Activated CD8-positive, alpha-beta T cell treated with anti-CD3 and anti-CD28 coated beads for 36 hours (primary cell): ENCODE measurements at places on chromosomes 1 and 21. TPM values are rescaled to one million over a fixed set of nuclear protein-coding genes. Genes with fewer than 3 reads are reported as not detected.

The ADCY10 gene
- 0.05 TPM for total RNA-seq

DNA sequence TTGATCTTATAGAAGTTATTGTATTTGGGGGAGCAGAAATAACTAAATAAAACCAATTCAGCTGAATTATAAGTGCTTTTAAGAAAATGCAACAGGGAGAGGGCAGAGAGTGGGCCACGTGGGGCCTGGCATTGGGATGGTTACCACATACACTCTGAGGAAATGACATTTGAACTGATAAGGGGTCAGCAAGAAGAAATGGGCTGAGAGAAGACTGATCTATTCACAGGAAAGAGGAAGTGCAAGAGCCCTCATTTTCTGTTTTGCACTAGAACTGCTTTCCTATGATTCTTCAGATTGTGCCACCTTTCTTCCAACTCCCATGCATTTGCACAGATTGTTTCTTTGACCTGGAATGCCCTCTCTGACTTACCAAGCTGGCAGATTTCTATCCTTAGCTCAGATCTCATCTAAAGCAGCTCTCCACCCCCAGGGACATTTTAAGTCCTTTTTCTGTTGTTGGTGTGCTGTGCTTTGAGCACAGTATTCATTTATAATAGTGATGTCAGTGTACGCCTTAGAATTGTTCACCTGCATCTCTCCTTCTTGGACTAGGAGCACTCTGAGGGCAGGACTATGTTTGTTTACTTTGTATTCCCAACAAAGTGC, 115.9 kb downstream of the FGGY start:
- no peak for DNase-seq

- no peak for DNase-seq
These were observed 648 bp upstream of the DR1 start for GRCh38 chr1:93344886-93345632.

The A3GALT2 gene
- total RNA-seq = not detected

- no peak for DNase-seq
These were observed 21.5 kb downstream of the MAP3K7CL start for GRCh38 chr21:29151931-29152330.

The DNALI1 gene
- not detected for total RNA-seq

GRCh38 chr1:224534731-224535130, 81.4 kb upstream of the CNIH3 start:
- no peak for DNase-seq

The EFNA3 gene
- total RNA-seq = 8.6 TPM

DNA sequence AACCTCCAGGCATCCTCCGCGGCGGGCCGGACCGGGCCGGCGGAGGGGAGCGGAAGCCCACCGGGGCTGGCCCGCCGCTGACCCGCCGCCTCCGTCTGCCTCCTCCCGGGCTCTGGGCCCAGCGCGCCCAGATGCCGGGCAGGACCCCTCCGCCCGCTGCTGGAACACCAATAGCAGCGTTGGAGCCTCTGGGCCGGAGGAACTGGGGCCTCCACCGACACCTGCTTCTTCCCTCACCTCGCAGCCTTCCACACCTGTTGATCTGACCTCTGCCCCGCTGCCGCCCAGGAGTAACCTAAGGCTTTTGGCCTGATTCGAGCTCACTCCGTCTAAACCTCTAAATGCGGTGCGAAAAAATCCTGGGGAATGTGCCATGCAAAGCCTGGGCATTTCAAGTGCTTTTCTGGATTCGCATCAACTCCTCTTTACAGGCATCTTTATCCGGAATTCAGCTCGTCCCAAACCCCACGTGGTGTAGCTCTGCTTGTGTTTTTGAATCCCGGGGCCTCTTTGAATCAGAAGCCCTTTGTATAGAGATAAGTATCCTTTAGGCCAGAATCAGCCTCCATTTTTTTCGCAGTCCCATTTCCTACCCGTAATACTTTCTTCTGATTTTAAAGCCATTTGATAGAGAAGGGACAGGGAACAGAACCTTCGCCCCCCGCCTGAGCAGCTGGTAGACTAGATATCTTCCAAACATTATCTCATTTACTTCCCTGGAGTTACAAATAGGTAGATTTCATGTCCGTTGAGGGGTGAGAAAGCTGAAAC, 680 bp upstream of the CNN3 start:
- DNase-seq = peak; percentile 10

DNA sequence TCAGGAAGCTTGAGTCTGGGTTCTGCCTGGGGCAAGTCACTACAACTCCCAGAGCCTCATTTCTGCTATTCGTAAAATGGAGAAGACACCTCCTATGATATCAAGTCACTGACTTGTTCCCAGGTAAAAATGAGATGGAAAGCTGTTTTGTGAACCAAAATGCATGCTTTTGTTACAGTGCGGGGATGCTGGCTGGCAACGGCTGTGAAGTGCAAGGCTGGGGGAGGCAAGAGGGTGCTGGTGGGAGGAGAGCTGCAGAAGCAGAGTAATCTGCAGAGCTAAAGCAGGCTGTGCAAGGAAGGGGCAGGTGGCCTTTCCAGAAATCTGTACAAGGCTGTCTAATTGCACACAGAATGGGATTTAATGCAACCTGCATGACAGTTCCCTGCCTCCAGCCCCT, 150.9 kb downstream of the CNIH3 start:
- DNase-seq = no peak

GRCh38 chr1:151980287-151981177, 13.1 kb downstream of the S100A10 start:
- DNase-seq = no peak

The ITGB3BP gene
- total RNA-seq = 86.6 TPM

The AMY1C gene
- not detected for total RNA-seq

GRCh38 chr1:171110621-171111326, 20.1 kb downstream of the FMO3 start:
- DNase-seq = no peak

The FCRL6 gene
- total RNA-seq = not detected

DNA sequence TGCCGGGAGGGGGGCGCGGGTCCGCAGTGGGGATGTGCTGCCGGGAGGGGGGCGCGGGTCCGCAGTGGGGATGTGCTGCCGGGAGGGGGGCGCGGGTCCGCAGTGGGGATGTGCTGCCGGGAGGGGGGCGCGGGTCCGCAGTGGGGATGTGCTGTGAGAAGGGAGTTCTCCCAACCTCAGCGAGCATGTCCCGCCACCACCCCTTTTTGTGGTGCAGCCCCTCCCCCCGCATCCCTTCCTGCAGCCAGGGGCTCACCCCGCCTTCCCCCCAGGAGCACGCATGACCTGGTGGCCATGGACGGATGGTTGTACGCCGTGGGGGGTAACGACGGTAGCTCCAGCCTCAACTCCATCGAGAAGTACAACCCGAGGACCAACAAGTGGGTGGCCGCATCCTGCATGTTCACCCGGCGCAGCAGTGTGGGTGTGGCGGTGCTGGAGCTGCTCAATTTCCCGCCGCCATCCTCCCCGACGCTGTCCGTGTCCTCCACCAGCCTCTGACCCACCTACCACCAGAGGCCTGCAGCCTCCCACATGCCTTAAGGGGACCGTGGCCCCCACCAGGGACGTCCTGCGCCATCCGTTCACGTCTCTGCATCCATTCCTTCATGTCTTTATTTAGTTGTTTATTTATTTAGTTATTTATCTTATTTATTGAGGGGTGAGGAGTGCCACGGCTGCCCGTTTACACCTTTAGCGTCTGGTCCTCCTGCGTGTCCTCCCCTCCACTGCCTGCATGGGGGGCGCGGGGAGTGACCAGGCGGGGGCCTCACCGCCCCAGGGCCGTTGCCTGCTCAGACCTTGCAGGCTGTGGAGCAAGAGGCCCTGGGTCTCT, 1.4 kb upstream of the PLEKHN1 start:
- no peak for DNase-seq

GRCh38 chr1:35345439-35345981, 77.0 kb downstream of the ZMYM4 start:
- DNase-seq = no peak

DNA sequence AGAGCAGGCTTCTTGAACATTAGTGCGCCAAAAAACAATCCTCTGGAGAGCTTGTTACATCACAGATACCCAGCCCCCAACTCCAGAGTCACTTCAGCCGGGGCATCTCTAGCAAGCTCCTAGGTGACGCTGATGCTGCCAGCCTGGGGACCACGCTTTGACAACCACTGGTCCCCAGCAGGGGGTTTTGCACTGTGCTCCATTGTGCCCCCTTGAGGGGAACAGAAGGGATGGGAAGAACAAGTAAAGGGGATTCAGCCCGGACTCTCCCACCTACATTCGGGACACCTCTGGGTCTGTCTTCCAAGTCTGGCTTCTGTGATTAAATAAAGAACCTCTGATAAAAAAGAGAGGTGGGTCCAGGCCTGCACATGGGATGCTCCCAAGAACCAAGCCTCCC, 60.4 kb downstream of the ATP5PO start:
- no peak for DNase-seq

DNA sequence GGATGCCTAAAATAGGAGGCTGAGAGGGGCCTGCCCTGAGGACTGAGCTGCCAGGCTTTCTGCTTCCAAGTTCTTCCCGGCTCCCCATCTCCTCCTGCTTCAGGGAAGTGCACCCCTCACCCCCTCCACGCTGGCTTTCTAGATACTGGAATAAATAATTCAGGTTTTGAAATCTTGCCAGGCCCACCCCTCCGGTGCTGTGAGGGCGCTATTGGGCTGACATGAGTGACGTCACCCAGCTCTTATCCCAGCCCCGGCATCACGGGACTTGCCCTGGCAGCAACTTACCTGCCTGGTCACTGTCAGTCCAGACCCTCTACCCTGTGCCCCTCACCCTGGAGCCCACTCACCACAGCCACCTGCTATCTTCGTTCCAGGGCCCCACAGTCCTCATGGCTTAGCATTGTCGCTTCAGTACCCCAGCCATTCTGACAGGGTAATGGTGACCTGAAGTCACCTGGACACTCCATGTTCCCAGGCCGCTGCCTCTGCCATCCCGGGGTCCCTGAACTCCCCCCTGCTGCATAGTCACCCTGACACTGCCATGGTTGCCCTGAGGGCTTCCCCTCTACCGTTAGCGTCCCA, 819 bp upstream of the GPR3 start:
- peak; percentile 57 for DNase-seq

GRCh38 chr1:210313921-210314320, 14.8 kb upstream of the HHAT start:
- no peak for DNase-seq

The IGSF5 gene
- not detected for total RNA-seq

GRCh38 chr1:39266792-39267191, 62.3 kb downstream of the MACF1 start:
- DNase-seq = no peak

DNA sequence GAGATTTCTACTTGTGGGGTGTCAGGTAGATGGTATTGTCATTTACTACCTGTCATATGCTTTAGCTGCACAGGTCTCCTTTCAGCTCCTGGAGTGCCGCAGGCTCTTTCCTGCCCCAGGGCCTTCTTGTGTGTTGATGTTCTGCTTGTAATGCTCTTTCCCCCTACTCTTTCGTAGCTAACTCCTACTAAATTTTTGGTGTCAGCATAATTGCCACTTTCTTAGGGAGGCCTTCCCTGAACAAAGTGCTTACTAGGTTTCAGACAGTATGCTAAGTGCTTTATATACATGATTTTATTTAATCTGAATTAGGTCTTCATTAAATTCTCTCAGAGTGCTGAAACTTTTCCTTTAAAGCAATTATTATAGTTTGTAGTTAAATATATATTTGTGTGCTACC, 4.8 kb upstream of the THEM4 start:
- no peak for DNase-seq

GRCh38 chr1:227546059-227546458, 17.3 kb upstream of the ZNF678 start:
- DNase-seq = no peak

The SCYL3 gene
- total RNA-seq = 8.4 TPM

DNA sequence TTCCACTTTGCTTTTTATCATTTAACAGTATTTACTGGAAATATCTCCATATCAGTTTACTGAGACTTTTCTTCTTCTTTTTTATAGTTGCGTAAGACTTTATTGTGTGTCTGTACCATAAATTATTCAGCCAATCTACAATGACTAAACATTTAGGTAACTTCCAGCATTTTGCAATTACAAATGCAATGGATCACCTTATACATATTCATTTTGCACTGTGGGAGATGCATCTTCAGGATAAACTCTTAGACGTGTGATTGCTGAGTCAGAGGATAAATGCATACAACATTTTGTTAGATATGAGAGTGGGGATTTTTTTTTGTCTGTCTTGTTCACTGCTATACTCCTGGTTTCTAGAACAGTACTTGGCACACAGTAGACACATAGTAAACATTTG, 95.7 kb upstream of the GCLM start:
- no peak for DNase-seq

The LRRIQ3 gene
- 1.1 TPM for total RNA-seq

DNA sequence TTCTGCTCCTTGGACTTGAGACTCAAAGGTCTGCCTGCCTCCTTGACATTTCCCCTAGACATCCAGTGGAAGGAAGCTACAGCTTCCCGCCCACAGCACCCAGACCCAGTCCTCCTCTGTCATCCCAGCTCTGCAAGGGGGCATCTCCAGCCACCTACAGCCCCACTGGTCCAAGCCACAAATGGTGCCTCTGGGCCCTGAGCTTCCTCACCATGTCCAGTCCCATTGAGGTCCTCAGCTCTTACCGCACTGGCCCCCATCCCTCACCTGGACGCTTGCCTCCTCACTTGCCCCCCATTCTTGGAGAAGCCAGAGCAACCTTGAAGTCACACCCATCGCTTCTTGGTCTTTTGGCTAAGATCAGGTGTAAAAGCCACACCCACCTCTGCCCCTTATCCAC, 13.2 kb downstream of the PODN start:
- no peak for DNase-seq

DNA sequence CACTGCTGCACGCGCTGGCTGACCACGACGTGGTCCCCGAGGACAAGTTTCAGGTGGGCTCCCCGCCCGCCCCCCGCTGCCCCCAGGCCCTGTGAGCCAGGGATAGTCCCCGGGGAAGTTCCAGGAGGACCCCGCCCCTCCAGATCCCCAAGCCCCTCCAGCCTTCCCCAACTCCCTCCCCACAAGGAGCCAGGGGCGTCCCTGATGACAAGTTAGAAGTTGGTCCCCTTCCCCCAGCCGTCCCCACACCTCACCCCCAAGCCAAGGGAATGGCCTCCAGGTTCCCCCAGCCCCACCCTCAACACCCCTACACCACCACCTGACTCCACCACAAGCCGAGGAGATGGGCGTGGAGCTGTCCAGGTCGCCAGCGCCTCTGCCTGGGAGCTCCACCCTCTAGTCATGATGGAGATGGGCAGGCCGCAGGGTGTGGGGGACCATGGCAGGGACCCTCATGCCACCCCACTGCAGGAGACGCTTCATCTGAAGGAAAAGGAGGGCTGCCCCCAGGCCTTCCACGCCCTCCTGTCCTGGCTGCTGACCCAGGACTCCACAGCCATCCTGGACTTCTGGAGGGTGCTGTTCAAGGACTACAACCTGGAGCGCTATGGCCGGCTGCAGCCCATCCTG, 525 bp downstream of the AIRE start:
- no peak for DNase-seq

- no peak for DNase-seq
These were observed 93.5 kb upstream of the GNG4 start for GRCh38 chr1:235742914-235743599.

The ATP6V1G3 gene
- not detected for total RNA-seq

The PLCH2 gene
- total RNA-seq = 2.9 TPM

DNA sequence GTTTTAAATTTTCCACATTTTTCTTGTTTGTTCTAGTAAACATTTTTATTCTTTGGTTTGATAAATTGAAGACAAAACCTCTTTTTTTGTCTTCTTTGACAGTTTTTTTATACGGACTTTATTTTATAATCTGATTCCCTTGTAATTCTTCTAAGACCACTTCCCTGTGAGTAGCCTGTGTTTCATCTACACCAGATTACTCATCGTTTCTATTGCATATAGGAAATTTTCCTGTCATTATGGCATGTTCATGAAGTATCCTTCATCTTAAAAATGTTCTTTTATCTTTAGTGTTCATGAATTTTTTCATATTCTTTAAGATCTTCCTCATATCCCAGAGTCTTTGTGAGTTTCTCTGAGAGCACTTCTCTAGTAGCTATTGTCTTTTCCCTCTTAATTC, 109.8 kb downstream of the USP25 start:
- DNase-seq = no peak
